Stimulated activated CD8-positive, alpha-beta memory T cell treated with anti-CD3 and anti-CD28 coated beads, Interleukin-2, amount 100 ng/mL, for 1 hour (primary cell): ENCODE measurements at places on chromosomes 7 and 10.

DNA sequence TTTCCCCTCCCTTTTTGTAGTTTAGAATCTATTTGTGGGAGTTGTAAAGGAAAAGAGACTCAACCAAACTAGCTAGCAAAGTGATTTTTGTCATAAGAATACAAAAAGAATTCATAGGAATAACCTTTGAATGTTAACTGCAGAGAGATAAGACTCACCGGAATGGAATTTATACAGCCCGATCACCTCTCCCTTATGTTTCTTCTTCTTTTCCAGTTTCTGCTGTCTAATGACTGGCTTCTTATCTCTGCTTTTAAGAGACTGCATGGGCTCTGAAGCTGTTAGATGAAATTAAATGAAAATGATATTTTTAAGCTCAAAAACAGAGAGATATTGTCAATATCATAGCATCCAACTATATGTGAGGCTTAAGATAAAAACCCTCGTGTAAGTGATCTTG, 1095.9 kb downstream of the REEP3 start:
- no peak for DNase-seq

- no peak for DNase-seq
These were observed 18.4 kb downstream of the SORBS1 start for GRCh38 chr10:95542761-95543160.

DNA sequence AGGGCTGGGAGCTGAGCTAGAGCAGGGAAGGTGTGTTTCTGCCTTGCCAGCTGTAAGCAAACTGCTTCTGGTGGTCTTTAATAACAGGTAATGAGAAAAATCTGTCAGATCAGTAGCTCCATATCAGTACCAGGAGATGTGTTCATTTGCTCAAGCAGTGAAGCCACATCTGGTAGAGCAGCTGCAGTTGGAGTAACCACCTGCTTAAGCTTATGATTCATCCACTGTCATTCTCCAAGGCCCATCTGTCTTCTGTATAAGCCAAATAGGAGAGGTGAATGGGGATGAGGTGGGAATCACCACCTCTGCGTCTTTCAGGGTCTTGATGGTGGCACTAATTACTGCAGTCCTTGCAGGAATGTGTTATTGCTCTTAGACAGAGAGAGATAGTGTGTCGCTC, 18.4 kb upstream of the COBL start:
- DNase-seq: no peak

- no peak for DNase-seq
These were observed 37.5 kb downstream of the LRRC18 start for GRCh38 chr10:48902096-48902495.

DNA sequence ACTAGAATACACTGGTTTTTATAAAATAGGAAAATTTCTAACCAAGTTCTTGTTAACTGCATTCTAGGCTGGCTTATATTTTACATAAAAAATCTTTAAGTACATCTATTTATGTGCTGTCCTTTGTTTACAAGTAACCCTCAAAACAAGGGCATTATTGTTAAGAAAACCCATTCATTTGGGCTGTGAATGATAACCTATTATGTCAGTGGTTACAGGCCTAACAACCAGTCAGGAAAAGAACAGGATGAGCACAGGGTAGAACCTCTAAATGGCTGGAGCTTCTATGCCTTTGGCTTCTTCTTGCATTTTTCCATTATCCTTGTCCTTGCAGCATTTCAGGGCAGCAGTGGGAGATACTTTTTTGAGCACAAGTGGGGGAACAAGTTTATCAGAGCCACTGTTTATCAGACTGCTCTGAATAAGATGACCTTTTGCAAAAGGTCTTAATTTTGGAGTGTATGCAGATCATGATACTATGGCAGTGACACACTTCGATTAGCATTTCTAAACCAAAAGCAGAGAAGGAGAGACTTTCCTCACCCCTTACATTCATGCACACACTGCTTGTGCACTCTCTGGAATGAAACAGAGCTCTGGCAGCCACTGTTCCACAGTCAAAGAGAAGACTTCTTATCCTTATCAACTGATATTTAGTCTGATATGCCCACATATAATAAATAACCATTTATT, 10.9 kb downstream of the GPR37 start:
- no peak for DNase-seq

GRCh38 chr7:137731436-137731835, 115.3 kb downstream of the DGKI start:
- no peak for DNase-seq

DNA sequence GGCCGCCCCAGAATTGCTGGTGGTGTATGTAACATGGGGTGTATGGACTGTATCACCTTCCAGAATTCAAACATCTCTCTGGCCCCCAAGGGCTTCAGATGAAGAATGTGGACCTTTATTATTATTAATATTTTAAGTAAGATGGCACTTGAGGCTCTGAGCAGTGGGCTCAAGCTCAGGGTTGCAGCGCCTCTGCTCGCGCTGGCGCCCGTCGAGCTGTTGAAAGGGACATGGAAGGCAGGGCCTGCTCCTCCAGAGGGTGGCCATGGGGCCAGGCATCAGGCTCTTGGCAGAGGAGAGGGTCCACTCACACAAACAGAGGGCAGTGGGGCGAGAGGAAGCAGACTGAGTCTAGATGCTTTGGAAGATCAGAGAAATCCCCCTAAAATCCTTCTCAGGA, 120.2 kb downstream of the NT5C2 start:
- DNase-seq: no peak

GRCh38 chr7:106569500-106569929, 91.4 kb downstream of the CCDC71L start:
- no peak for DNase-seq

GRCh38 chr7:918441-919113, 35.9 kb downstream of the ADAP1 start:
- no peak for DNase-seq

GRCh38 chr7:40093631-40094350, 40.6 kb downstream of the MPLKIP start:
- no peak for DNase-seq

DNA sequence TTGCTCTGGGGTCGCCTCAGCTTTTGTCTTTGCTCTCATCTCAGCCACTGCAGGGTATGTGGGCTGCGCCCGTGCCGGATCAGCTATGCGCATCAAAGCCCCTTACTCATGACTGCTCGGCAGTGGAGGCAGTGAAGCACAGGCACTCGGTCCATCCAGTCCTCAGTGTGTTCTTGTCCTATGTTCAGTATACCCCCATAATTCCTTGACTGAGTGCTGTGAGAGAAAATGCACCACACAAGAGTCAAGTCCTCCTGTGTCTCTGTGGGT, 27.4 kb downstream of the EPDR1 start:
- DNase-seq: no peak

GRCh38 chr10:70575486-70575873, 27.1 kb downstream of the PRF1 start:
- no peak for DNase-seq
